ENCODE measurements at places on chromosomes 4 and X. TPM values are rescaled to one million over a fixed set of nuclear protein-coding genes. Genes with fewer than 3 reads are reported as not detected.

Gene NLRP2B
- not detected for total RNA-seq

Gene EMD
- total RNA-seq: 46.5 TPM

Gene NCAPG
- total RNA-seq: 1.4 TPM

Gene FAM193A
- total RNA-seq: 23.5 TPM

Gene GYPA
- not detected for total RNA-seq

Gene MAGEB17
- total RNA-seq: not detected

Gene RBMXL3
- not detected for total RNA-seq

Gene PFKFB1
- total RNA-seq: 0.94 TPM

DNA sequence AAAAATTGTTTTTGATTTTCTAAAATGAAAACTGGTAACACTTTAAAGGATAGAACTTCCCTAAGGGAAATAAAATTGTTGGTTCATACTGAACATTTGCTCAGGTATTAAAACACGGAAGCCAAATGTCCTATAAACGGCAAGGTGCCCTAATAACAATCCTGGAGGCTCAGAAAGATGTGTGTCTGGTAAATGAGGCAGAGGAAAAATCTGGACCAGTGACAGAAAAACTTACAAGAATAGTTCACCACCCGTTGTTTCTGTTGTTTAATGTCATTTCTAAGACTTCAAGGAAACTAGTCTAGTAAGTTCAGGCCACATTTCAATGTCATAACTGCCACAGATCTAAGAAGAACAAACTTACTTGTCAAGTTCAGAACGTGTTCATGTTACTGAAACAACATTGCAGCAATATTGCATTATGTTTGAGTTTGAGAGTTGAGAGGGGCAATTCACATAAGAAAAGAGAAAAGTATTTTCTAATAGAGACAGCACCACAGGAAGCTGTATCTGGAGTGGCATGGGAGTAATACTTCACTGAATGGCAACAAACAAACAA lies 476.6 kb downstream of the GRXCR1 start:
- no peak overlapping the region for H3K27ac ChIP-seq
- H3K4me1 ChIP-seq: no peaks in the 10 kb centered on the region
- no peak overlapping the region for H3K4me3 ChIP-seq
- no peak for DNase-seq

DNA sequence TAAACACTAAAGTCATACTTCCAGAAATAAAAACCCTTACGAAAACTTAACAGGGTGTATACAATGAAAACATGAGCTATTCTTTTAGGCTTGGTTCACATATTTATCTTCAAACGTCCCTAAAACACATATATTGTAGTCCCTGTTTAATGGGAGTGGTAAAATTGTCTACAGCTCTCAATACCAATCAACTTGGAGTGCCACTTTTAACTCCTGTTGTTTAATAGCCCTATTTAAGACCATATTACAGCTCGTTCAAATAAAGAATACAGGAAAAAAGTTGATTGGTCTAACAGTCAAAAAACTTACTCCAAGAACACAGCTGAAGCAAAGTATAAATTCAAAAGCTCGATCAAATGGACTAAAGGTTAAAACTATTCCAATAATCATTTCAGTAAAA lies 3.9 kb downstream of the UBE2D3 start:
- H3K36me3 ChIP-seq: no peaks in the 10 kb centered on the region
- peak overlapping the region; percentile 11 for H3K27ac ChIP-seq
- H3K4me1 ChIP-seq: peaks cover 61% of the 10 kb centered on the region
- no peaks in the 10 kb centered on the region for H3K27me3 ChIP-seq
- no peak overlapping the region for H3K4me3 ChIP-seq

- no peaks in the 10 kb centered on the region for H3K4me1 ChIP-seq
- no peak overlapping the region for H3K27ac ChIP-seq
Observed at GRCh38 chr4:74218201-74218600, 60.3 kb downstream of the MTHFD2L start.

DNA sequence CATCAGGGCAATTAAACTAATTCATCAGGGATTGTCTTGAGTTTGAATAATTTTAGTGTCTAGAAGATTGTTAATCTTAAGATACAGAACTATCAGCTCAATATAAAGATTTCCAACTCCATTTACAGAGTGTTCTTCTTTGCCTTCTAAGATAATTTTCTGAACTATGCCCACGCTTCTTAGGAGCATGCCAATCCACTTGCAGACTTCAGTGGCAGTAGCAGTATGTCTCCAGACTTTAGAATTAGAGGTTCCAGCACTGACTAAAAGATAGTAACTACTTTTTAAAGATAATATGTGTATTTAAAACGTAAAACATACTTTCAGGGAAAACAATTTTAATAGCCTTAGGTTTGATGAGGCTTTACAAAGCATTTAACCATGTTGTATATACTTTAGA lies 34.2 kb upstream of the GALNT7 start:
- no peaks in the 10 kb centered on the region for H3K4me1 ChIP-seq
- H3K27ac ChIP-seq: no peak overlapping the region
- no peaks in the 10 kb centered on the region for H3K27me3 ChIP-seq
- no peak overlapping the region for H3K4me3 ChIP-seq

GRCh38 chr4:56211202-56211601 lies 176.1 kb downstream of the AASDH start:
- no peak overlapping the region for H3K4me3 ChIP-seq
- no peak overlapping the region for H3K27ac ChIP-seq
- no peak for DNase-seq
- H3K27me3 ChIP-seq: no peaks in the 10 kb centered on the region

GRCh38 chr4:156805696-156806095 lies 165.9 kb downstream of the PDGFC start:
- DNase-seq: no peak
- H3K27me3 ChIP-seq: no peaks in the 10 kb centered on the region
- no peaks in the 10 kb centered on the region for H3K4me1 ChIP-seq
- no peak overlapping the region for H3K27ac ChIP-seq
- no peak overlapping the region for H3K4me3 ChIP-seq

DNA sequence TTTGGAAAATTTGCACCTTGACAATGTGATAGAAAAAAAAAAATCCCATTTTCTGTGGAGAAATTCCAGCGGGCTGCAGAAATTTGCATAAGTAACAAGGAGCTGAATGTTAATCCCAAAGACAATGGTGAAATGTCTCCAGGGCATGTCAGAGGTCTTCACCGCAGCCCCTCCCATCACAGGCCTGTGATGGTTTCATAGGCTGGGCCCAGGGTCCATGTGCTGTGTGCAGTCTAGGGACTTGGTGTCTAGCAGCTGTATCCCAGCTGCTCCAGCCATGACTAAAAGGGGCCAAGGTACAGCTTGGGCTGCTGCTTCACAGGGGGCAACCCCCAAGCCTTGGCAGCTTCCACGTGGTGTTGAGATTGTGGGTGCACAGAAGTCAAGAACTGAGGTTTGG lies 85.2 kb downstream of the ADGRA3 start:
- H3K27ac ChIP-seq: no peak overlapping the region
- H3K4me3 ChIP-seq: no peak overlapping the region
- H3K36me3 ChIP-seq: no peaks in the 10 kb centered on the region
- no peaks in the 10 kb centered on the region for H3K27me3 ChIP-seq
- no peaks in the 10 kb centered on the region for H3K4me1 ChIP-seq

DNA sequence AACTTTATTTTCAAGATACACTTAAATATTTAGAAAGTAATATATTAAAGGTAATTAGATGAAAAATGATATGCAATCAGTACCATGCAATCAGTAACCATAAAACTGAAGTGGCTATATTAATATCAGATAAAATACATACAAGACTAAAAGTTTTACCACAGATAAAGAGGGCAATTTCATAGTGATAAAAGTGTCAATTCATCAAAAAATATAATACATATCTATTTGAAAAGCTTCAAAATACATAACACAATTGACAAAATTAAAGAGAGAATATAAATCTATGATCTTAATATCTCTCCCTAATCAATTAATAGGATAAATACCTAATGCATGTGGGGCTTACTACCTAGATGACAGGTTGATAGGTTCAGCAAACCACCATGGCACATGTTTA lies 105.5 kb downstream of the SOWAHB start:
- DNase-seq: no peak
- H3K27me3 ChIP-seq: no peaks in the 10 kb centered on the region
- no peak overlapping the region for H3K27ac ChIP-seq

GRCh38 chrX:85964744-85965143 lies 82.6 kb downstream of the CHM start:
- H3K4me1 ChIP-seq: no peaks in the 10 kb centered on the region
- H3K27ac ChIP-seq: no peak overlapping the region
- no peak for DNase-seq

DNA sequence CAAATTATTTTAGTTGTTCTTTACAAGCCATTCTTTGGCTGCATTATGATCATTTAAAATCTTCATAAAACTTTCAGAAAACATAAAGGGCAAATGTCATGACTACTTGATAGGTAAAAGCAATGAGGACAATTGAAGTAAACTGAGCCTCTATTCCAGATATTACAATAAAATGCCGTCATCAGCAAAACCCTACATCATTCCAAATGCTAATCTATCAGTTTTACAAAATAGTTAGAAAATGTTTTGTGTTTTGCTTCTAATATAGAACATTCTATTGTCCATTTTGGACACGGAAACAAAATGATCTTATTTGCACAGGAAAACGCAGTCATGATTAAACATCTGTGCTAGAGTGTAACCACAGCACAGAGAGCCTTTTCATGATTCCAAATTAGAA lies 1330.6 kb upstream of the ADGRL3 start:
- no peak for DNase-seq
- H3K27me3 ChIP-seq: no peaks in the 10 kb centered on the region
- H3K36me3 ChIP-seq: no peaks in the 10 kb centered on the region
- H3K4me3 ChIP-seq: no peak overlapping the region

GRCh38 chrX:118693843-118694242 lies 33.6 kb upstream of the IL13RA1 start:
- DNase-seq: no peak
- H3K27me3 ChIP-seq: peaks cover 8% of the 10 kb centered on the region
- peak overlapping the region; percentile 31 for H3K27ac ChIP-seq
- H3K4me3 ChIP-seq: no peak overlapping the region

DNA sequence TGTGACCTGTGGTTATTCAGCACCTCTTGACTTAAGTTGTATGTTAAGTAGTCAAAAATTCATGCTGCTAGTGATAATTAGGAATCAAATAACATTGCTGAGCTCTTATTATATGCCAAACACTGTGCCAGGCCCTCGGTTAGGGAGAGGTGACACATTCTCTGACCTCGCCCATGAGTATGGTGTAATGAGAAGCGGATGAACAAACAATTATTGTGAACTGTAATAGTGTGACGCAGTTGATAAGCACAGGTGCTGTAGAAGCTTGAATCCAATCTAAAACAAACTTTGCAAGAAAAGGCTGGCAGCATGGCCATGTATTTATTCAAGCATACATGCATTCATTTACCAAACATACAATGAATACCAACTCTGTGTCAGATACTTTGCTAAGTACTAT lies 303.5 kb upstream of the HS3ST1 start:
- H3K27ac ChIP-seq: no peak overlapping the region
- DNase-seq: no peak
- H3K4me1 ChIP-seq: no peaks in the 10 kb centered on the region
- H3K36me3 ChIP-seq: no peaks in the 10 kb centered on the region
- no peak overlapping the region for H3K4me3 ChIP-seq

- no peaks in the 10 kb centered on the region for H3K4me1 ChIP-seq
- no peak overlapping the region for H3K4me3 ChIP-seq
- no peak for DNase-seq
- no peak overlapping the region for H3K27ac ChIP-seq
Observed at GRCh38 chr4:36332782-36333131, 51.3 kb downstream of the DTHD1 start.

DNA sequence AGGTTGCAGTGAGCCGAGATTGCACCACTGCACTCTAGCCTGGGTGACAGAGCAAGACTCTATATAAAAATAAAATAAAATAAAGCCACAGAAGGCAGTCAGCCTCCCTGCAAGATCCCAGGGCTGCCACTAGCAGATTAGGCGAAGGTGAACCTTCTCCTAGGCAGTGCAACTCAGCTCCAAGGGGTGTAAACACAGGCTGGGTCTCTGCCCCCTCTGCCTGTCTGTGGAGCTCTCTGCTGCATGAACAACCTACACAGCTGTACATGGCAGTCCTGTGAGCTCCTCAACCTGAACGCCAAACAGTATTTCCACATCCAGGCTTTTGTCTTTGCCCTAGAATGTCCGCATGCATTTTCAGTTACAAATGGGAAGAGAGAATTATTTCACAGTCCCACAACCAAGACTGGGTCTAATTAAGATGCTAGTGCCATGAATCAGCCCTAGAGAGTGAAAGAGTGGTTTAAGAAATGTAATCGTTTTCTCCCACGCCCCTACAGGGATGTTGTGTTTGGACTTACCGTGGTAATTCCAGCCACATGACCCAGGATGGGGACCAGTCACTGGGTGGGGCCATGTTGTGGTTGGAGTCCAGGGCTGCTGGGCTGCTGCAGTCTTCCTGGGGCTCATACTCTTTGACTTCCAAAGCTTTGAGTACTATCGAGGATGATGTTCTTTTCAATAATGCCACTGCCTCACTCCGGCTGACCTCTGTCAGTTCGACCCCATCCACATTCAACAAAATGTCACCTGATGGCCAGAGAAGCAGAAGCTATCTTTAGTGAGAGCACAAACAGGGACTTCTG lies 99.0 kb downstream of the FIP1L1 start:
- no peak for DNase-seq
- H3K27ac ChIP-seq: no peak overlapping the region
- no peaks in the 10 kb centered on the region for H3K36me3 ChIP-seq
- H3K4me1 ChIP-seq: no peaks in the 10 kb centered on the region

- DNase-seq: no peak
- H3K27me3 ChIP-seq: no peaks in the 10 kb centered on the region
- H3K4me3 ChIP-seq: no peak overlapping the region
- no peaks in the 10 kb centered on the region for H3K36me3 ChIP-seq
- H3K4me1 ChIP-seq: no peaks in the 10 kb centered on the region
- H3K27ac ChIP-seq: no peak overlapping the region
Observed at GRCh38 chr4:153919667-153920066, 130.8 kb upstream of the SFRP2 start.
